ENCODE measurements at places on chromosomes 6 and 20.

- DNase-seq = no peak
Observed at GRCh38 chr6:149266659-149267058, 50.9 kb upstream of the TAB2 start.

DNA sequence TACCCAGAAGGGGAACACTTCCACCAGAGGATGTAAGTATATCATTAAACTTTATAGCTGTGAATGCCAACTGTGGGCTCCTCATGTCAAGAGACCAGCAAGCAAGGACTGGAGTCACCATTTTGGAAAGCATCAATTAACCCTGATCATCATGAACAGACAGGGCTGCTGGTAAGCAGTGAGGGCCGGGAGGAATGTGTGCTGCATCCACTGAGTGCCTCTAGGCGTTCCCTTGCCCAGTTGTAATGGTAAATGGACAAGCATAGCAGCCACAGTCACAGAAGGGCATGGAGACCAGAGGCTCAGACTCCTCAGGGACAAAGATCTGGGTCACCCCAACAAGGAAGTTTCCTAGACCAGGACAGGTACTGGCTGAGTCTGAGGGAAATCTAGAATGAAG is 23.6 kb downstream of the LINC00237 start:
- no peak for DNase-seq

- DNase-seq = peak; percentile 82
Observed at GRCh38 chr20:37240337-37241067, 21.1 kb downstream of the GHRH start.

DNA sequence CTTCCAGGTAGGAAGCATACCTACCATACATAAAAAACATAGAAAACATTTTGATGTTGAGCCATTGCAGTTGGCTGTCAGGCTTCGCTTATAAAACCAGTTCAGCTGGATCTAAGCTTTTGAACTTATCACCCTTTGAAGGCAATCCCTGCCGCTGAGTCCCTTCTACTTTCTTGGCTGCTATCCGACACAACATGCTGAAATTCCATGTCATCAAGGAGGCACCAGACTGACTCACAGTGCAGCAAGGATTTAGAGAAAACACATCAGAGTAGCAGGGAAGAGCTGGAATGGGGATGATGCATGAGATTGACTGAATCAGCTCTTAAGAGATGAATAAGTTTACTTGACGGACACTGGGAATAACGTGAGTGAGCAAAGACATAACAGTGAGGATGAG is 135.0 kb upstream of the MAN1A1 start:
- no peak for DNase-seq

DNA sequence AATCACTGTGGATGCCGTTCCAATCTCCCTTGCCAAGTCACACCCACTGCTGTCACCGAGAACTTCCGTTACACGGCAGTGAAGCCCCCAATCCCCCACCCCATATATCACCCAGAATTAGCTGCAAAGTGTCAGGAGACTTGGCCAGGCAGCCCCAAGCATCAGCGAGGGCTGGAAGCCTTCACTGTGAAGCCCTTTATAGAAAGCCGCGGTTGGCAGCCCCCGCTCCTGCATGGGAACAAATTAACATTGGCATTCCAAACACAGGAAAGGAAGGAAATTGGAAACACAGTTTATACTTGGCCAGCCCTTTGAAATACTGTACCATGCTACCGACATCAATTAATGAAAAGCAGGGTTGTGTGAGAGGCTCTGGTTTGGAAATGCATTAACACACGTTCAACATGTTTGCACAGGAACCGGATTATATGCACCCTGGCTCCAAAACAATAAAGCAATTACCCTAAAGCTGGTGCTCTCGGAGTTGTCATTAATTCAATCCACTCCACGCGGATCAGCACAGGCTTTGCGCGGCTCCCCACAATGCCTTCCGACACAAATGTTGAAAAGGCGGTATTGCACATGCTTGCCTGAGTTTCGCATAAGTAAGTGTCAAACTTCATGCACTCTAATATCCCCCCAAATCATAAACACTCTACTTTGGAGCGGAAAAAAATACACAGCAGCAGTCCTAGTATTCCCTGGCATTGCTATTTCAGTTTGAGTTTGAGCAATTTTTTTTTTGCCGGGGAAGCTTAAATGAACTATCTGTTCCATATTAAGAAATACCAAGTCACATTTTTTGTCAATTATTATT is 7.1 kb downstream of the BMP7 start:
- peak; percentile 22 for DNase-seq

GRCh38 chr6:144952456-144953240 is 667.5 kb downstream of the UTRN start:
- DNase-seq = no peak

- DNase-seq = peak; percentile 86
Observed at GRCh38 chr20:20205141-20205861, 153.0 kb downstream of the CFAP61 start.

DNA sequence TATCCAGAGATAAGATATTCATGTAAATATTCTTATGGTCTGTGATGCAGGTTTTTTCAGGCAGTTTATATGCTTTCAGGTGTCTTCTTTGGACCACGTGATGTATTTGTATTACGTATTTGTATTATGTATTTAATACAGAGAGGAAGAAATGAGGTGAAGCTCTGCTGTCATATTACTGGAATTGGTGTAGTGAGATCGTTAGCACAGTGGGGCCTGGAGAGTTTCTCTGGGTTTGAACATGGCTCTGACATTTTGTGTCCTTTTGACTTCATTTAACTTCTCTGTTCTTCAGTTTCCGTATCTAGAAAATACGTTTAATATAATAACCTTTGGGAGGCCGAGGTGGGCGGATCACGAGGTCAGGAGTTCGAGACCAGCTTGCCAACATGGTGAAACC is 1.6 kb upstream of the PRIM2 start:
- no peak for DNase-seq

- no peak for DNase-seq
Observed at GRCh38 chr6:93943661-93944060, 524.3 kb upstream of the EPHA7 start.

- no peak for DNase-seq
Observed at GRCh38 chr6:44849806-44850205, 462.3 kb downstream of the CDC5L start.

DNA sequence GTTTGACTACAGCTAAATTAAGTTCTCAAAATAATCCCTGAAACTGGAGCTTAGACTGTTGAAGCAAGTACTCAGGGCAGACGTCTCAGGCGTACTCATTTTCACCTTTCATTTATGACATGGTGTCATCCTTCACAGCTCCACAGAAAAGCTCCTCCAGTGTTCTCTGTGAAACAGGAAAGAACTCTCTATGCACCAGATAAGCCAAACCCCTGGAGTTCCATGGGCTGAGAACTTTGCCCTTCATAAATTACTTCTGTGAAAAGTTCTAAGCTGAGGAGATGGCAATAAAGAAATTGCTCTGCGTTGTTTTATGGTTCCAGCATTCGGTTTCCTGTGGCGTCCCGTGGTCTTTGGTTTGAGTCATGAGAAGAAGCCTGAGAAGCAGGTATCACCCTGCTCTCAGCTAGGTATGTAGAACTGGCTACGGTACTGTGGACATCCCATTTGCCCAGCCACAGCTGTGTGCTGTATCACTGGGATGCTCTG is 20.2 kb upstream of the RREB1 start:
- DNase-seq = no peak

- DNase-seq = no peak
Observed at GRCh38 chr20:31542201-31542842, 28.1 kb downstream of the HM13 start.

- DNase-seq = peak; percentile 81
Observed at GRCh38 chr20:24699321-24700165, 230.1 kb downstream of the SYNDIG1 start.

DNA sequence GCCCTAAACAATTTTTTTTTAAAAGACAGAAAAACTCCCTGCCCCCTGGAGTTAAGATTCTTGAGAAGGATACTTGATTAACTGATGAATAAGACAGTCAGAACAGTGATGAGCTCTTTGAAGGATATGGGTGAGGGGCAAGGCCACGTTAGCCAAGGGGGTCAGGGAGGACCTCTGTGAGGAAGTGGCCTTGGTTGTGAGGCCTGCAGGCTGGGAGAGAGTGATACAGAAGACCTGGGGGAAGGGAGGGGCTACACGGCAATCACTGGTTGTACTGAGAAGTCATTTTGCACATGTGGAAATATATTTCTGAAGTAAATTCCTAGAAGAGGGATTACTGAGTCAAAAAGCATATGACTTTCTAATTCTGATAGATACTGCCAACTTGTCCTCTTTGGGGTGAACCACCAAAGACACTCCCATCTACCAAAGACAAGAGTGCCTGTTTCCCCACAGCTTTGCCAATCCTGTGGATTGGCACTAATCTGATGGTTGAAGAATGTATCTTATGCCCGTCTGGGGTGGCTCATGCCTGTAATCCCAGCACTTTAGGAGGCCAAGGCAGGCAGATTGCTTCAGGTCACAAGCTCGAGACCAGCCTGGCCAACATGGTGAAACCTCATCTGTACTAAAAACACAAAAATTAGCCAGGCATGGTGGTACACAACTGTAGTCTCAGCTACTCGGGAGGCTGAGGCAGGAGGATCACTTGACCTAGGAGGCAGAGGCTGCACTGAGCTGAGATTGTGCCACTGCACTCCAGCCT is 22.3 kb upstream of the BCAS4 start:
- no peak for DNase-seq

DNA sequence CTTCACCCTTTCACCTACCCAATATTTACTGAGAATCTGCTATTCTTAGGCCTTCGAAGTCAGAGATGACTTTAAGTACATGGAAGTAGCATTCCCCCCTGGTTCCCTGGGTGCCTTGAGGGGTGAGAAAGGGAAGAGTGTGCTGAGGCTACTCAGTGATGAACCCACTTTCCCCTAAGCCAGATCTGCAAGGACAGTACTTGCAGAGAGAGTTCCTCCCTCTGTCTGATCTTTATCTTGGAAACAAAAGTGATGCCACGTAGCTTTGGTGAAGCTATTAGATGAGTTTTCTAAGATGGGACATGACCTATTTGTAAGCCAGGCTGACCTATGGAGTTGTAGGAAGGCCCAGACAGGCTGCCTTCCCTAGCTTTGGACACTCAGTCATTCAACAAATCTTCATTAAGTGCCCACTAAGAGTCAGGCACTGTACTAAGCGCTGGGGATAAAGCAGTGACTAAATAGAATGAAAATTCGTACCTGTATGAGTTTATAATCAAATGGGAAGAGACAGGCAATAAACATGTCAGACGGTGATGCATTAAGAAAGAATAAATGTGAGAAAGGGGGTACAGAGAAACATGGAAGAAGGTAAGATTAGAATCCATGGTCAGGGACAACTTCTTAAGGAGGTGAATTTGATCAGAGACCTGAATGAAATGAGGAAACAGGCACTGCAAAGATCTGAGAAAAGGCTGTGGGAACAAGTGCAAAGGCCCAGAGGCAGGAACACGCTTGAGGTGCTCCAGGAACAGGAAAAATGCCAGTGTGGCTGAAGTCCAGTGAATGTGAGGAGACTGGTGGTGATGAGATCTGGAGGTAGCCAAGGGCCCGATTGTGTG is 42.2 kb downstream of the BCL2L1 start:
- DNase-seq = no peak

DNA sequence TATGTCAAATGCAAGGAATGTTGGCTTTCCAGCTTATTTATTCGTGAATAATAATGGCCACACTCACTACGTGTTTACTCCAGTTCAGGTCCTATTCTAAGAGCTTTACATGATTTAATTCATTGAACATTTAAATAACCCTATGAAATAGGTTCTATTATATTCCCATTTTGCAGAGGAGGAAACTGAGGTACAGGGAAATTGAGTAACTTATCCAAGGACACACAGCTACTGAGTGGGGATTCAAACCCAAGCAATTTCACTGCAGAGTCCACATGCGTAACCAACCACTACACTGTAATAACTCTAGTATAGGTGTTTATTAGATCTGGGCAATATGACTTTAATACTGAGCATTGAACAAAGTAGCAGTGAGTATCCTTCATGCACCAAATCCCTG is 12.3 kb upstream of the SLC13A3 start:
- no peak for DNase-seq

GRCh38 chr6:29953001-29953441 is 10.7 kb downstream of the HLA-A start:
- no peak for DNase-seq

DNA sequence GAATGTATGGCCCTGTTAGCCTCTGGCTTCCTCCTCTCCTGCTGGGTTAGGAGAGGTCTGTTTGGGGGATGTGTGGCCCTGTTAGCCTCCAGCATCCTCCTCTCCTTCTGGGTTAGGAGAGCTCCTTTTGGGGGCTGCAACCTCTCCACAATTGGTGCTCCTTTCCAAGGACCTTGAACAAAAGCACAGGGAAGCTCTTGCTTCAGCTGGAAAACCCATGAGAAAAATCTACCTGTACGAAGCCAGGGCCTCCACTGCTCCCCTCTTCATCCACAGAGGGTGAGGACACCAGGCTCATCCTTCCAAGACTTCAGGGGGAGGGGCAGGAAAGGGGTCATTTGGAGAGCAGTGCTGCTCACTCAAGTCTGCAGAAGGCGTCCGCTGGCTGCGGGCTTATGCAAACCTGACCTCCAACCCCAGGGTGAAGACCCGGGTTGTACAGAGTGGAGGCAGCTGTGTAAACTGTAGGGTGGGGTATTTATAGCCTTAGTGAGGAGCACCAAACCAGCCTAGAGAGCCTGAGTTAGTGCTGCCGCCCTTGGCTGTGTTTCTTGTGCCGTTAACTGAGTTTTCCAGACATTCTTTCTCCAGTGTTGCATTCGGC is 62.1 kb downstream of the SLC24A3 start:
- DNase-seq = no peak

DNA sequence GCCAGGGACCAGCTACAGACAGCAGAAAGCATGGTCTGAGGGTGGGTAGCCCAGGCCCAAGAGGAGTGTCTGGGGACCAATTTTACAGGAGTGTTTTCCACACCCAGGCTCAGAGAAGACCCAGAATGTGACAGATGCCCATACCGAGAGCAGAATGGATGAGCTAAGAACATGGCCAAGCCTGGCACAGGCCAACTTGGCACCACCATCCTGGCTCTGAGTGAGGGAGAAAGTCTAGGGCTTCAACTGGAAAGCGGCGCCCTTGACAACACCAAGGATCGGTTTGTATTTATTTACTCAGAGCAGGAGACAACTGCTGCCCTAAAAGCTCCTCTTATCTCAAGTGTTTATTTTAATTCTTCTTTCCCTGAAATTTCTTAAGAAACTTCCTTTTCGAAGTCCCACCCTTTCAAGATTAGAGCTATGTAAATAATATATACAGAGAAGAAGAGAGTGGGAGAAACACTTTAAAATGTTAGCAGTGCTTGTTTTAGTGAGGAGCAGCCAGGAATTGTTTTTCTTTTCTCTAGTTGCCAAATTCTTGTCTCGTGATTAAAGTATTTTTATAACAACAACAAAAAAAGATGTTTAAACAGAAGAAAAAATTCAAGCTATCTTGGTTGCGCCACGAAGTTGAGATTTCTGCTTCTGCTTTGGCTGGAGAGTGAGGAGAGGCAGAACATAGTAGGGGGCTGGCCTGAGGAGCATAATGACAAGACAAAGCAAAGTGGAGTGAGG is 16.2 kb downstream of the TNXB start:
- DNase-seq = peak; percentile 97

- DNase-seq = no peak
Observed at GRCh38 chr6:78390066-78390465, 477.3 kb upstream of the IRAK1BP1 start.
